ENCODE measurements at places on chromosomes 12 and 14. TPM values are rescaled to one million over a fixed set of nuclear protein-coding genes. Genes with fewer than 3 reads are reported as not detected.
A peak's percentile ranks its signal among the peaks of the same experiment; 100 is the strongest.

DNA sequence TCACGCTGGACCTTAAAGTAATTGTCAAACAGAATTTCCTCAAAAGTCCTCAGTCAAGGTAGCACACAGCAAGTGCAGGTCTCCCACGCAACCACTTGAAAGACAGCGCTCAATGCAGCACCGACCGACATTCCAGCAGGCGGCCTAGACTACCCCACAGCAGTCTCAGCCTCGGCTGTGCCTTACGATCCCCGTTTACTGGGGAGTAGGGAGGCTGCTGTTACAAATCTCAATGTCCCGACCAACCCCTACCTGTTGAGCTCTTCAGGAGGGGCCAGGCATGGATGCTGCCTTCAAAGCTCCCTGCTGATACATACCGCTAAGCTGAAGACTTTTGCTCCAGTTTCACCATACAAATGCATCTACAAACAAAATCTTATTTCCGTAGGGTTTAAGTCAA is 21.8 kb downstream of the VPS37B start:
- H3K4me1 ChIP-seq, result peaks cover 18% of the 10 kb centered on the region
- peaks cover 6% of the 10 kb centered on the region for H3K36me3 ChIP-seq
- no peak overlapping the region for H3K4me3 ChIP-seq
- no peak overlapping the region for H3K27ac ChIP-seq
- H3K27me3 ChIP-seq, result no peaks in the 10 kb centered on the region

The CARMIL3 gene
- 0.17 TPM for total RNA-seq

GRCh38 chr12:88958946-88959345 is 378.7 kb upstream of the KITLG start:
- no peak overlapping the region for H3K27ac ChIP-seq
- no peaks in the 10 kb centered on the region for H3K36me3 ChIP-seq
- H3K4me1 ChIP-seq, result no peaks in the 10 kb centered on the region
- H3K4me3 ChIP-seq, result no peak overlapping the region
- H3K27me3 ChIP-seq, result no peaks in the 10 kb centered on the region

The ABHD4 gene
- total RNA-seq, result 20.5 TPM

GRCh38 chr12:25794571-25794970 is 163.9 kb upstream of the RASSF8 start:
- DNase-seq, result peak; percentile 33
- H3K27me3 ChIP-seq, result no peaks in the 10 kb centered on the region
- no peaks in the 10 kb centered on the region for H3K36me3 ChIP-seq
- H3K27ac ChIP-seq, result no peak overlapping the region
- no peaks in the 10 kb centered on the region for H3K4me1 ChIP-seq

DNA sequence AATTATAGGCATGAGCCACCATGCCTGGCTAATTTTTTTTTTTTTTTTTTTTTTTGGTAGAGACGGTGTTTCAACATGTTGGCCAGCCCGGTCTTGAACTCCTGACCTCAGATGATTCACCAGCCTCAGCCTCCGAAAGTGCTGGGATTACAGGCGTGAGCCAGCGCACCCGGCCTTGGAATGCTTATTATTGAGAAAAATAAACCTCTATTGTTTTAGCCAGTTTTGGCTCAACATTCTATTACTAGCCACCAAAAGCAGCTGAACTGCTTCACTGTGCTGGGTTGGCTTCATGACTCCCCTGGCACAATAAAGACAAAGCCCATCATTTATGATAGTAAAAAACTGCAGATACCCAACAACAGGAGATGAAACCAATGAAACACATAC is 93.5 kb upstream of the CEP83 start:
- H3K4me3 ChIP-seq, result no peak overlapping the region
- H3K27ac ChIP-seq, result no peak overlapping the region
- DNase-seq, result peak; percentile 82

DNA sequence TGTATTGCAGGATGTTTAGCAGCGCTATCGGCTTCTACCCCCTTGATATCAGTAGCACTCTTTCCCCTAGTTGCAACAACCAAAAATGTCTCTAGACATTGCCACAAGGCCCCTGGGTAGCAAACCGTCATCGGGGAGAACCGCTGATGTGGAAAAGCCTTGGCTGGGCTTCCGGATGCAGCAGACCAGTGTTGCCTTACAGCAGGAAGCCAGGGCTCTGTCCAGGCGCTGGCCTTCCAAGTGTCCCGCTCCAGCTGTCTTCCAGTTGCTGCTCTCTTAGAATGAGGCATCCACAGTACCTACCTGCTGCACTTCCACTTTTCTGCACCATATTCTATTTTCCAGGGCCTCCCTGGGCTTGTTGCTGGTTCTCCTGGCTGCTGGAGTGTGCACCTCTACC is 22.6 kb upstream of the SLC10A1 start:
- no peak overlapping the region for H3K27ac ChIP-seq
- H3K4me3 ChIP-seq, result no peak overlapping the region
- no peaks in the 10 kb centered on the region for H3K4me1 ChIP-seq
- H3K36me3 ChIP-seq, result no peaks in the 10 kb centered on the region
- H3K27me3 ChIP-seq, result no peaks in the 10 kb centered on the region

DNA sequence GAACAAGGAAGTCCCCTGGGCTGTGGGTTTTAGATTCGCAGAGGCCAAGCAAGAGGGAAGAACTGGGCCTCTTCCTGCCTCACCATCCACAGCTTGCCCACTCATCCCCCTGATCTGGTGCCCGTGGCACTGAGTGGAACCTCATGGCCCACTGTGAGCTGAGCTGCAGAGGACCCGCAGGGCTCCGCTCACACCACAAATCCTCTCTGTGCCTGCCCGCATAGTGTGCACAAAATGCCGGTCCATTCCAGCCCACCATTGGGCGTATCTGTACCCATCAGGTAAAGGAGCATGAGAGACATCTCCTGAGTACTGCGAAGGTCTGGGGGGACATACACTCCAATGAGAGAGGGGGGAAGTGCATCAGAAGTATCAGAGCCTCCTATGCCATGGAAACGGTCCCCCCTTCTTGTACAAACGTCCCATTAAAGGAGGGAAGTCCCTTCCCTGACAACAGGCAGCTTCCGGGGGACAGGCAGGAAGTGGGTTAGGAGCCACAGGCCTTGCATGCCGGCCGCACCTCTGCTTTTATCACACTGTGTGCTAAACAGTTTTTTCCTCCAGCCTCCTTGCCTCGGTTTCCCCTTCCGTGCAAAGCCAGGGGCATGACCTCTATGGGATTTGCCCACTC is 309.4 kb upstream of the DIO3 start:
- H3K4me3 ChIP-seq, result no peak overlapping the region
- H3K4me1 ChIP-seq, result no peaks in the 10 kb centered on the region
- no peak overlapping the region for H3K27ac ChIP-seq
- no peak for DNase-seq

The ENDOU gene
- 0.17 TPM for total RNA-seq

The FITM1 gene
- under 0.01 TPM for total RNA-seq

GRCh38 chr12:75553398-75553797 is 42.0 kb upstream of the KRR1 start:
- DNase-seq, result peak; percentile 69
- no peaks in the 10 kb centered on the region for H3K27me3 ChIP-seq
- no peak overlapping the region for H3K27ac ChIP-seq
- H3K4me3 ChIP-seq, result no peak overlapping the region
- H3K36me3 ChIP-seq, result no peaks in the 10 kb centered on the region

- no peaks in the 10 kb centered on the region for H3K36me3 ChIP-seq
- H3K27ac ChIP-seq, result no peak overlapping the region
- H3K4me3 ChIP-seq, result no peak overlapping the region
- no peaks in the 10 kb centered on the region for H3K4me1 ChIP-seq
- DNase-seq, result no peak
Measured at GRCh38 chr12:131636940-131637750, 73.7 kb upstream of the SFSWAP start.

- H3K4me1 ChIP-seq, result no peaks in the 10 kb centered on the region
- no peaks in the 10 kb centered on the region for H3K36me3 ChIP-seq
- no peak overlapping the region for H3K27ac ChIP-seq
- H3K4me3 ChIP-seq, result no peak overlapping the region
- H3K27me3 ChIP-seq, result peaks cover 11% of the 10 kb centered on the region
Measured at GRCh38 chr14:74389980-74390379, 36.0 kb downstream of the SYNDIG1L start.

- H3K27me3 ChIP-seq, result no peaks in the 10 kb centered on the region
- H3K4me3 ChIP-seq, result no peak overlapping the region
- no peak overlapping the region for H3K27ac ChIP-seq
Measured at GRCh38 chr14:85811340-85811739, 281.4 kb downstream of the FLRT2 start.

DNA sequence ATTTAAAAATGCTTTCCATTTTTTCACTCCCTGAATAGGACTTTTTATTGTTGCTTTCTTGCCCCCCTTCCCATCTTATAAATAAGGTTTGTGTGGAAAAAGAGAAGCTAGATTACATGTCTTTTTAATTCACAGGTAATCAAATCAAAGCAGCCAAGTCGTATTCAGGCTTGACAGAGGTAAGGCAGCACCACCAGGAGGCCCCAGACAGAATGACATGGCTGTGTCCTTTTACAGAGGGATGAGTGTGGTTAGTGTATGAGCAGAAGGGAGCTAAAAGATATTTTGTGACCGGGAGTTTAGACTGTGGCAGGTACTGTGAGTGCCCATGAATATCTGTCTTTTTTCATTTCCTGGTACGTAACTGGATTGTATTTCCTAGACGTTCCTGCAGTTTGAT is 596.1 kb downstream of the ETNK1 start:
- H3K27me3 ChIP-seq, result no peaks in the 10 kb centered on the region
- peak; percentile 6 for DNase-seq
- H3K36me3 ChIP-seq, result no peaks in the 10 kb centered on the region
- H3K27ac ChIP-seq, result no peak overlapping the region
- no peaks in the 10 kb centered on the region for H3K4me1 ChIP-seq

The CPNE6 gene
- not detected for total RNA-seq

GRCh38 chr12:2998789-2999264 is 39.6 kb downstream of the TEAD4 start:
- H3K4me1 ChIP-seq, result peaks cover 2% of the 10 kb centered on the region
- H3K4me3 ChIP-seq, result no peak overlapping the region
- H3K36me3 ChIP-seq, result peaks cover 3% of the 10 kb centered on the region
- no peak overlapping the region for H3K27ac ChIP-seq
- H3K27me3 ChIP-seq, result no peaks in the 10 kb centered on the region

DNA sequence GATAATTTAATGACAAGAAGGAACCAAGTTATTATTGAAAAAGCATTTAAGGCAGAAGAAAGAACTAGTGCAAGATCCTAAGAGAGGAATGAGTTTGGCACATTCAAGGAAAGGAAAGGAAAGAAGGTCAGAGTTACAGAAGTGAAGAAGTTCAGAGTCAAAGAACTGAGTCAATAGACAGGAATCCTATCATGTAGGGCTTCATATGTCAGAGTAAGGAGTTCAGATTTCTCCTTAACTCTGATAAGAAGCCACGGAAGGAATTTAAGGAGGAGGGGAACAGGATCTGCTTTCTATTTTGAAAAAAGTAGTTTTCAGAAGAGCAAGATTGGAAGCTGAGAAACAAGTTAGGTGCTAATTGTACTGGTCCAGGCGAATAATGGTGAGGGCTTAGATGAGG is 223.1 kb upstream of the FOXN3 start:
- DNase-seq, result peak; percentile 74
- no peak overlapping the region for H3K4me3 ChIP-seq
- H3K4me1 ChIP-seq, result no peaks in the 10 kb centered on the region
- H3K27me3 ChIP-seq, result no peaks in the 10 kb centered on the region
- H3K36me3 ChIP-seq, result no peaks in the 10 kb centered on the region
- H3K27ac ChIP-seq, result no peak overlapping the region

The WNT5B gene
- 40.3 TPM for total RNA-seq

DNA sequence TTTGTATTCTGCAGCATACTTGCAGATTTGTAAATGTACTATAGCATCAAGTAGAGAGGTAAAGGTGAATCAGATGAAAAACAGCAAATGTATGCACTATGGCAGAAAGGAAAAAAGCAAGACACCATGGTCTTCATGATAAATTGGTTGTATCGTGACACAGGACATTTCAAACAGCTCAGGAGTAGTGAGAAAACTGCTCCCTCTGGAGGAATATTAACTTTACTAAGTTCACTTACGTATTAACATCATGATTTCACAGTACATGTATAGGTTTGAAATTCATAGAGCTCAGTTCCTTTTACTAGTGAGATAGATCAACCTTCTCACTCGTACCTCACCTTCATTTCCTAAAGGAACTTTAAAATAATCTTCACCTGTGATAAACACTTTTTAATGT is 6.5 kb downstream of the MBIP start:
- no peaks in the 10 kb centered on the region for H3K27me3 ChIP-seq
- no peak overlapping the region for H3K4me3 ChIP-seq
- DNase-seq, result no peak
- H3K4me1 ChIP-seq, result no peaks in the 10 kb centered on the region
- H3K36me3 ChIP-seq, result peaks cover 4% of the 10 kb centered on the region

DNA sequence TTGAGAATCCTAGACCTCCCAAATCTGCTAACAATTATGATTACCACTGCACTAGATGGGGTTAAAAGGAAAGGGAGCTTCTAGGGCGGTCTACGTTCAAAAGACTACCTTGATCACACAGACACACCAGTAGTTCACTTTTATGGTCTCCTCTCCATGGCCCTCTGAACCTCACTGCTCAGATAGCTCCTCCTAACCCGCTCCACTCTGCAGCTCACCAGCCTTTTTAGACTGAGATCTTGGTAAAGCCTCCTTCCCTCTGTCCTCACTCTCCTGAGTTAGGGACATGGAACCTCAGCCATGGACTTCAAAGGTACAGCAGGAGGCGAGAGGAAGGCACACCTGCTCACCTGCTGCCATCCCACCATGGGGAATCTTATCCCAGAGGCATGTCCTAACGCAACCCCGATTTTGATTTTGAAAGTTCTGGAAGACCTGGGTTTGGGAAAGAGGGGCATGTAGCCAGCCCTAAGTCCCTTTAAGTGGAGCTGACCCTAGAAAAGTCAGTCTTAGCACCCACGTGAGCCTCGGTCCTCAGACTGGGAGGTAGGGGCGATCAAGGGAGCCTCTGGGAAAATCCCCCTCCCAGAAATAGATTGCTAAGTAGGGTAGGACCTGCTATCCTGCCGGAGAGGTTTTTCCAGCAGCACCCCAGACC is 1.3 kb downstream of the ZNF219 start:
- peaks cover 3% of the 10 kb centered on the region for H3K4me1 ChIP-seq
- H3K27ac ChIP-seq, result no peak overlapping the region
- no peak for DNase-seq
- no peaks in the 10 kb centered on the region for H3K27me3 ChIP-seq

DNA sequence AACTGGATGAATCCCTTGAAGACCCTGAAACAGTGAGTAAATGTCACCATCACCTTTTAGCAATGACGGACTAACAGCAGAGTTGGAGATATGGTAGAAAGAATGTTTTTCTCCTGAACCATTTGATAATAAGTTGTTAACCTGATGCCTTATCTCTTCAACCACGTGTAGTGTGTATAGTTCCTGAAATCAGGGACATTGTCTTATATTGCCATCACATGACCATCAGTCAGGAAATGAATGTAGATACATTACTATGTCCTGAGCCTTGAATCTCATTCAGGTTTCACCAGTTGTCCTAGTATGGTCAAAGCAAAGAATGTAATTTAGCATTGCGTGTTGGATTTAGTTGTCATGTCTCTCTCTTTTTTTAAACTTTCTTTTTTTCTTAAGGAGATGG is 15.7 kb downstream of the ATP6V0A2 start:
- no peak overlapping the region for H3K4me3 ChIP-seq
- no peaks in the 10 kb centered on the region for H3K36me3 ChIP-seq
- DNase-seq, result no peak
- no peaks in the 10 kb centered on the region for H3K27me3 ChIP-seq
- H3K4me1 ChIP-seq, result no peaks in the 10 kb centered on the region

- H3K36me3 ChIP-seq, result no peaks in the 10 kb centered on the region
- H3K4me3 ChIP-seq, result no peak overlapping the region
- no peaks in the 10 kb centered on the region for H3K4me1 ChIP-seq
- no peak for DNase-seq
Measured at GRCh38 chr12:24307153-24307552, 357.7 kb upstream of the SOX5 start.

GRCh38 chr12:67747869-67748742 is 99.6 kb downstream of the DYRK2 start:
- no peak overlapping the region for H3K4me3 ChIP-seq
- H3K4me1 ChIP-seq, result peaks cover 4% of the 10 kb centered on the region
- no peaks in the 10 kb centered on the region for H3K27me3 ChIP-seq

GRCh38 chr12:124592481-124593160 is 25.2 kb upstream of the NCOR2 start:
- H3K27me3 ChIP-seq, result no peaks in the 10 kb centered on the region
- H3K4me1 ChIP-seq, result peaks cover 3% of the 10 kb centered on the region
- no peak overlapping the region for H3K27ac ChIP-seq
- no peaks in the 10 kb centered on the region for H3K36me3 ChIP-seq

Data from fibroblast of lung (primary cell).